ENCODE measurements at places on chromosomes 6 and 20. TPM values are rescaled to one million over a fixed set of nuclear protein-coding genes. Genes with fewer than 3 reads are reported as not detected.

GRCh38 chr6:91243436-91243835 lies 656.6 kb upstream of the MAP3K7 start:
- no peak for DNase-seq

GRCh38 chr20:55746723-55747122 lies 258.6 kb downstream of the CBLN4 start:
- no peak for DNase-seq

The BPIFB4 gene
- not detected for total RNA-seq

DNA sequence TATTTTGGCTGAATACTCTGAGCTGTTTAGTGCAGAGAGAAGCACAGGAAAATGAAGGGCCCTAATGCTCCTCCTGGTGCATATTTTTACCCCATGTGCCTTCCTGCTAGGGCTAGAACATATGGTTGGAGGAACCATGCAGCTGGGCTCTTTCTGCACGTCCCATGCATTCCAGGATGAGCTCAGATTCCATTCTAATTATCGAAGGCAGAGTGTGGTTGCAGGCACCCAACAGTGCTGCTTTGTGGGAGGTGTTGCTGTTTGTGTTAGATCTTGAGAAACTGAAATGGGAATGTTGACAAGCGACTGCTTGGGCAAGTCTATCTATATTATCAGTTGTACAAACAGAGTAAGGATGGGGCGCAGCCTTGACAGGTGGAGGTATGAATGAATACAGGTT lies 419.5 kb downstream of the DHX35 start:
- DNase-seq = no peak

The RGS17 gene
- 0.31 TPM for total RNA-seq

- peak; percentile 67 for DNase-seq
Observed at GRCh38 chr6:73394577-73395354, at the start of gene DDX43. TSS of gene DDX43 (plus strand) at chr6:73394828. CDS start at chr6:73394906, 78 bp downstream.

DNA sequence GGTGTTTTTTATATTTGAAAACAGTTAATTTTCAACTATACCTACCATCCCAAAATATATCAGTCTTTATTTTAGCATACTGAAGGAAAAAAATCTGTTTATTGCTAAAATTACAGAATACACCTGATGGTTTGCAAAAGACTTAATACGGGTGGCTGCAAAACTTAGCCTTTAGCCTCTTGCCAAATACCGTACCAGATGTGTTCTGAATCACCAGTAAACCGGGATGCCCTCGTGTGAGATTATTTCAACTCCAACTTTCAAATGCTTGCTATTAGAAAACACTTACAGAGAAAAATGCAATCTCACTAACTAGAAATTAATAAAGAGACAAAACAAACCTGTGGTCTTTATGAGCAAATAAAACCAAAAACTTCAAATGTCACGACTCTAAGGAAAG lies 36.0 kb downstream of the REV3L start:
- DNase-seq = no peak

DNA sequence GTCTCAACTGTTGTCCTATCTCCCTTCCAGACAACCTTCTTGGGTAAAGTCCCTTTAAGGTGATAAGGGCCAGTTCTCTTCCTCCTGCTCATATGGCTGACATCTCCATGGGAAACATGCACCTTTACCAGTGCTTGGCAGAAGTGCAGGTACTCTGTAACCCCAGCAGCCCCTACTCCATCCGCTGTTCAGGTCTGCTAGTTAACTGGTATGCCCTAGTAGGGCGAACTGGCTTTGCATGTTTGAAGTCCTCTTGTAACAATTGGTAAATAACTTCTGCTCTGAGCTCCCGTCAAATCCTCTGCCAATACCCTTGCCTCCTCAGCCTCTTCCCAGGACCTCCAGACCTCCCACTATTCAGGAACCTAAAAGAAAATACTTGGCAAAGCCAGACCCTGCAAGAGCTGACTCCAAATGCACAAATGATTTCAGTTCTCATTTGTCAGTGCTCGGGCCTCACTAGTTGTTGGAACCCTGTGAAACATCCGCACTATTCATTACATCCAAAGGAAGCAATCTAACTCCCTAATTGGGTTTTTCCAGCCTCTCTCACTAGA lies 703.7 kb downstream of the MAFB start:
- no peak for DNase-seq

The B3GALT4 gene
- 14.8 TPM for total RNA-seq

DNA sequence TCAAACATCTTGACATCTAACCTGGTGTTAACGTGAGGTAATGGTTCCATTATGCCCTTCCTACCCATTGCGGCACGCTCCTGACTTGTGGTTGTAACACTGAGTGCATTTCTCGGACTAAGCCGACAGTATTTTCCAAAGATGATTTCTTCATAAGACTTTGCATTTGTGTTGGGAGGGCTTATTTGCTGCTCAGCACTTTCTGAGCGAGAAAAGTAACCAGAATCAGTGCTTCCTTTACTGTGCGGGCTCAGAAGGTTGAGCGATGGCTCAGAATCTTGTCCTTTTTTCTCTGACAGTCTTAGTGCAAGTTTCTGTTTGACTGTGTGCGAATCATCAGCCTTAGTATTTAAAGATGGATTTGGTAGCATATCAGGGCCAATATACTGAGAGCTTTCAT lies 171.7 kb downstream of the HIVEP2 start:
- DNase-seq = no peak

DNA sequence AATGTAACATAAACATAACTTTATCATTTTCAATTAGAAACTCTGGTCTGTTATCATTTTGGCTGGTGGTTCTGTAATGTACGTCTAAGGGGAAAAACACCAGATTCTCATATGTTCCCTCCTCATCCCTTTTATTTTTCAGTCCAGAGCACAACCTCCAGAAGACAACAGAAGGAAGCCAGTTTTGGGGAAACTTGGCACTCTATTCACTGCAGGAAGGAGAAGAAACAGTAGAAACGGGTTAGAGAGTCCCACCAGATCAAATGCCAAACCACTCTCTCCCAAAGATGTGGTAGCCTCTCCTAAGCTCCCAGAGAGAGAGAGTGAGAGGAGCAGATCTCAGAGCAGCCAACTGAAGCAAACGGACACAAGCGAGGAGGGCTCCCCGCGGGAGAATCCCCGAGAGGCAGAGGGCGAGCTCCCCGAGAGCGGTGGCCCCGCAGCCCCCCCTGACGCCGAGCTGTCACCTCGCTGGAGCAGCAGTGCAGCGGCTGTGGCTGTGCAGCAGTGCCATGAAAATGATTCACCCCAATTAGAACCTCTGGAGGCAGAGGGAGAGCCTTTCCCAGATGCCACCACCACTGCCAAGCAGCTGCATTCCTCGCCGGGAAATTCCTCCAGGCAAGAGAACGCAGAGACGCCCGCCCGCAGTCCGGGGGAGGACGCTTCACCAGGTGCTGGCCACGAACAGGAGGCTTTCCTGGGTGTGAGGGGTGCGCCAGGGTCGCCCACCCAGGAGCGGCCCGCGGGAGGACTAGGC lies 117.8 kb downstream of the RTN4IP1 start:
- no peak for DNase-seq

The HLA-DQA1 gene
- 26.0 TPM for total RNA-seq

GRCh38 chr6:16327777-16328325 lies 89.5 kb downstream of the GMPR start:
- peak; percentile 54 for DNase-seq

DNA sequence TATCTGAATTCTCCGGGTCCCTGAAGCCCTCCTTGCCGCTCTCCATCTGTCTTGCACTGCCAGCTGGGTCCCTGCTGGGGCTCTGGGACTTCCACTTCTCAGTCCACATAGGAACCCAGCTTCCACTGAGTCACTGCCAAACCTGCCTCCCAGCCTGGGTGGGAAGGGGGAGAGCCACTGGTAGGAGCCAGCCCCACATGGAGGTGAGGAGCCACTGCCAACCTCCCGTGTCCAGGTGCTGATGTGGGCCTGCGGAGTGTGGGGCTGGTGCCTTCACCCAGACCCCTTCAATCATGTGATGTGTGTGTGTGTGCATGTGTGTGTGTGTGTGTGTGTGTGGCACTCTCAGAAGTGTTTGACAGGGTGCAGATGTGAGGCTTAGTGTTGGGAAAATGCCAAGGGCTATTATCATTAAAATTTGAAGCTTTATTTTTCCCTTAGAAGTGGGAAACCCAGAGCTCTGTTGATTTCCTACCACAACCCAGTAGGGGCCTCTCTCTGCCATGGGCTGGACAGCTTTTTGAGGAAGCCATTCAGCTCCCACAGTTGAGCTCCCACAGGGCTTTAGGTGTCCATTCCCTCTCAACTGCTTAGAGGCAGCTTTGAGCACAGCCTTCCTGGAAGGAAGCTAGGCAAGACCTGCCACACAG lies 9.3 kb upstream of the SGK2 start:
- DNase-seq = no peak

DNA sequence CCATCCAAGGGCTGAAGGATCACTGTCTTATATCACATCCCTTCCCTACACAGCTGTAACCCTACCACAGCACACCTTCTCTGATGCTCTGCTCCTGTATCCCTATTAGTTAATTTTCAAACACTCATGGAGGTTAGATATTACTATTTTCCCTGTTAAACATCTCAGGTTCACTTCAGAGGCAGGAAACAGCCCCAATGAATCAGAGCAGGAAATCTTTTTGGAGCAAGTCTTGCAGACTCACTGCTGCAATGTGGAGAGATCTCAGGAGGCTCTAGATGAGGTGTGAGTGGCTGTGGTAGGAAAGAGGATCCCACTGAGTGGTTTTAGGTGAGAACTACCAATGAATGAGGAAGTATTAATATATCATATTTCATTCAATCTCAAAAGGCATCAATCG lies 19.7 kb upstream of the HTR1B start:
- DNase-seq = no peak

- peak; percentile 44 for DNase-seq
Observed at GRCh38 chr20:24959591-24960301, 10.7 kb downstream of the CST7 start.

DNA sequence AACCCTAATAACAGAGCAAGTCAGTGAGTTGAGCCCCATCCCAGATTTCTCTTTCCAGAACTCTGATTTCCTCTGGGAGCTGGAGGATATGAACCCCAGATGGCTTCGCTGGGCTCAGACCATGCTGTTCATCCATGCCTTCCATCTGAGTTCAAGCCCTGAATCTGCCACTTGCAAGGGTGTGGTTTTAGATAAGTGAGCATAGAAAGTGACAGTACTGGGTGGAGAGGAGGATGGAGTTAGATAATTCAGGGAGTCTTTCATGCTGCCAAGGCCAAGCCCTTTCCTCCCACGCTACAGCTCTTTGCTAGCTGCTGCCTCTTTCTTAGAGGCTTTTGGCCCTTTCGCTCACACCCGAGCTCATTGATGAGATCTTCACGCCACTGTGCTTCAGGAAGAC lies 57.2 kb upstream of the MAFB start:
- no peak for DNase-seq

- DNase-seq = no peak
Observed at GRCh38 chr6:122399055-122399347, 451 bp upstream of the HSF2 start.

The PNPLA1 gene
- 0.22 TPM for total RNA-seq

All from sciatic nerve (tissue), 2 donors.